GF-D8 (cell line): ENCODE measurements at places on chromosomes 2 and 18.
A peak's percentile ranks its signal among the peaks of the same experiment; 100 is the strongest.

DNA sequence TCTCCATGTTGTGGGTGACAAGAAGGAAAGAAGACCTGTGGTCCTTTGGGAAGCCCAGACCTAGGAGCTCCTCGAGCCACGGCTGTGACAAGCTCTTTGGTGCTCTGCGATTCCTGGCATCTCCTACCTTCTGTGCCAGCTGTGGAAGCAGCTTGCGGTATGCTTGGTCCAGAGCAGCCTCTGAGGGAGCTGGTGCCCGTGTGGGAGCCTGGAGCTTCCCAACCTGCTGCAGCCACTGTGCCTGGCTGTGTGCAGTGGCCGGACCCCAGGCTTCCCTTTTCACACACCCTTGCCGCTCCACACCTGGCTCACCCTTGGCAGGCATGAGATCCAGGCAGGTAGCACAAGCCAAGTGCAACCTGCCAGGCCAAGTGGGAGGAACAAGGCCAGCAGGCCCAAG, 1328.6 kb upstream of the SLC39A10 start:
- DNase-seq = no peak

DNA sequence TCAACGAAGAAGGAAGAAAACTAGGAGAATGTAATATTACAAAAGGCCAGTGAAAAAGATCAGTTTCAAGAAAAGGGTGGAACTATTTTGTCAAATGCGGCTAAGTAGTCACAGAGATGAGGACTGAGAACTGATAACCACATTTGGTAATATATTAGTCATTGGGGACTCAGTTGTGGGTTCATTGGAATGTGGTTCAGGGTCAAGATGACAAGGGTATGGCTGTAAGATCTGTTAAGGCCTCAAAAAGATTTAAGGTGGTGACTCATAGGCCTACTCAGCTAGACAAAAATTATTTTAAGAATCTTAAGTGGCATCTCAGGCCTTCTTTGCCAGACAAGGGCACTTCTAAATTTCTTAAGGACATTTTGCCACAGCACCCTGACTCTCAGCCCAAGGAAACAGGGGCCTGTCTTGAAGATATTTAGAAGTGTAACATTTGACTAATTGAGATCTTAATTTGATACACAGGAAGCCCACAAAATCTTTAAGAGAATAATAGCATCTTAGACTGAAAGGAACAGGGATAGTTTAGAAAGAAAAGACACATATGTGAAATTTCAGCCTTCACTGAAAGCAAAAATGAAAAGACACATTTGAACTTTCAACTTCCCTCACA, 81.3 kb downstream of the STRADB start:
- DNase-seq = no peak

DNA sequence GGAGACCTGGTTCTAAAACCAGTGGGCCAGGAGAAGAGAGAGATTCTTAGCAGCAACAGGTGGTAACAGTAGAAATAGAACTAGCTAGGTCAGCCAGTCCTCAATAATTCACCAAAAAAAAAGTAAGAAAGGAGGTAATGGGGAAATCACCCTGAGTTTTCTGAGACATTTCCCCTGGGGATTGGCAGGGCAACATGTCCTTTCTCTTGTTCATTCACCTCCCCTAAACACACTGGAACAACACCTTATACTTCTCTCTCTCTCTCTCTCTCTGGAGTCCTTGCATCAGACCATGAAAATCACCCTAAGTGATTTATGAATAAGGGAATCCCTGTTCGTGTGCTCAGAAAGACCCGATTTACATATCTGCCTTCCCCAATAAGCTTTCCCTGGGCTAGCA, 64.8 kb downstream of the COX7A2L start:
- no peak for DNase-seq

GRCh38 chr2:39216346-39217191, 27.2 kb downstream of the CDKL4 start:
- DNase-seq = peak; percentile 93

- no peak for DNase-seq
These were observed 24.3 kb downstream of the GALNT1 start for GRCh38 chr18:35605686-35606417.

- no peak for DNase-seq
These were observed 2.8 kb downstream of the KCTD1 start for GRCh38 chr18:26545335-26546123.

DNA sequence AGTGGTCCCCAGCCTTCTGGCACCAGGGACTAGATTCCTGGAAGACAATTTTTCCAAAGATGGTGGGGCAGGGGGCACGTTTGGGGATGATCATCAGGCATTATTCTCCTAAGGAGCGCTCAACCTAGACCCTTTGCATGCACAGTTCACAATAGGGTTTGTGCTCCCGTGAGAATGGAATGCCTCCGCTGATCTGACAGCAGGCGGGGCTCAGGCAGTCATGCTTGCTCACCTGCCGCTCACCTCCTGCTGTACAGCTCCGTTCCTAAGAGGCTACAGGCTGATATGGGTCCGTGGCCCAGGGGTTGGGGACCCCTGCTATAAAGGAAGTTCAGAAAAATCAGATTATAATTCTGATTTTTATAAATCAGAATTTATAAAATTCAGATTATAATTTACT, 22.3 kb upstream of the TYMS start:
- DNase-seq = no peak

DNA sequence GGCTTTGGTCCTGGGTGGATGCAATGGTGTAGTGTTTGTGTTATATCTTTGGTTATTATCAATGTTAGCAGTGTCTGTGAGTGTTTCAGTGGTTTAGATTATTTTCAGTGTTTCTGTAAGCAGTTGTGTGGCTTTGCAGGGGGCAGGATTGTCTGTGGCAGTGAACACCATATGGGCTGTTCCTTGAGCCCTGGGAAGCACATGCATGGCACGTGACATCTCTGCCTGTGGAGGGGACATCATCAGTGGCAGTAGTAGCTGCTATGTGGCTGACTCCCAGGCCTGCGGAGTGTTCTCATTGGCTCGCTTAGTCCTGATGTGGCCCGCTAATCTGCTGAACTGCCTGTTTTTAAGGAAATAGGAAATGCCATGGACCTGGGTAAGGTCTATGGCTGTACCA, 327.5 kb downstream of the GULP1 start:
- no peak for DNase-seq

- no peak for DNase-seq
These were observed 22.7 kb downstream of the LDLRAD4 start for GRCh38 chr18:13241083-13241892.

DNA sequence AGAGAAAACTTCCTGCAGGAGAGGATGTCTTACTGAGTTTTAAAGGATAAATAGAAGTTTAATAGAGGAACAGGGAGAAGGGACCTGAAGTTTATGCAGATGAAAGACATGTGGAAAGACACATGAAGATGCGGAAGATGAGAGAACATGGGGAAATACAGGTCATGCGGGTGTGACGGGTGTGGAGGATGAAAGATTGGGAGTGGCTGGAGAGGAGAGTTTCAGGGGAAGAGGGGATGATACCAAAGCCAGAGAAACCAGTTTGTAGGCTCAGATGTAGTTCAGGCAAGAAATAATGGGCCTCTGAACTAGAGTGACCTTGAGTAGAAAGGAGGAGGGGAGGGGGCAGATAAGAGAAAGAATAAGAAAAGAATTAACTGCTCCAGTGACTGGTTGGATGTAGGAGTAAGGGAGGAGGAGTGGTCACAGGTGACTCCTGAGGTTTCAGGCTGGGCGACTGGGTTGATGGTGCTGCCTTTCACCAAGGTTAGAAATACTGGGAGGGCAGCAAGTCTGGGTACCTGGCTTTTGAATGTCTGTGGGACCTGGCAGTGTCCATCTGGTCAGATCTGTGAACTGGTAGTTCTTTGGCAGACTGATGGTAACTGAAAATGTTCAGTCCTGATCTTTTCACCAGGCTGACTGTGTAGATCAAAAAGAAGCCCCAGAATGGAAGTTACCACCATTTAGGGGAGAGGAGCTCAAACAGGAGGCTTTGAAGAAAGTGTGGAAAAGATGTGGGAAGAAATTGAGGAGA, 69.4 kb downstream of the TET3 start:
- no peak for DNase-seq

DNA sequence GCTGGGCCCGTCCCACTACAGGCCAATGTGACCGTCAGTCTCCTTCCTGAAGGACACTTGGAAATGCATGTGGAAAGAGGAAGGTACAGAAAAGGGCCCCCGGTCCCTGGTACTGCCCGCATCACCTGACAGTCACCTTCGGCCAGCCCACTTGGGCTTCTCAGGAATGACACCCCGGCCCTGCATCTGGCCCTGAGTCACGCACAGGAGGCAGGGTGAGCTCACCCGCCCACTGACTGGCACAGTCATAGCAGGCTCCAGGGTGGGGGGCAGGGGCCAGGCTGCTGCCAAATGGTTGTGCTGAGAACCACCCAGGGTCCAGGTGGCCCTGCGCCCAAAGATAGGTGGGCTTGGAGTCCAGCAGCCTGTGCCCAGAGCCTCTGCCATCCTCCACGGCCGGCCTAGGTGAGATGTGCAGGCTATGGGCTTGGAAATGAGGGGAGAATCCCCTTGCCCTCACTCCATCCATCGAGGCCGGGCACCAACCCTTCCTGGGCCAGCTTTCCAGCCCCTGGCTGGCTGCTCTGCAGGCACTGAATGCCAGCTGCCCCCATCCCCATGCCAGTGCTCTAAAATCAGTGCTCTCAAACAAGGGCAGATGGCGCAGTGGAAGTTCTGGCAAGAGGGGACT, 14.1 kb downstream of the EMX1 start:
- no peak for DNase-seq

GRCh38 chr2:200814276-200814815, 2.6 kb downstream of the BZW1 start:
- DNase-seq = no peak

DNA sequence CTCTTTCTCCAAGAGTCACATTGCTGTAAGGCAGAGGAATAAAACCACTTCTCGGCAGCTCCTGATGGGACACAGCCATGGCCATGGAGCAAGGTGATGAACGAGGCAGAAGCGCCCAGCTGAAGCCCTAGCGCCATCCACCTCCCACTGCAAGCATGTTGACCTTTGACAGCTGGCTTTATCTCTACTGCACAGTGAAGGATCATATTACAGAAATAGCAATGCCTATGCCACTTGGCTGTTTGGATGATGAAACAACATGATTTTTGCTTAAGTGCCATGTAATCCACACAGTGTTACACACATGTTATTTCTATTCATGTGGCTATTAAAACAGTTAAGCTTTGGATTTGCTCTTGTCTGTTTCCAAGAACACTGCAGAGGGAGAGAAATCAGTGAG, 167.7 kb downstream of the VAPA start:
- DNase-seq = no peak

DNA sequence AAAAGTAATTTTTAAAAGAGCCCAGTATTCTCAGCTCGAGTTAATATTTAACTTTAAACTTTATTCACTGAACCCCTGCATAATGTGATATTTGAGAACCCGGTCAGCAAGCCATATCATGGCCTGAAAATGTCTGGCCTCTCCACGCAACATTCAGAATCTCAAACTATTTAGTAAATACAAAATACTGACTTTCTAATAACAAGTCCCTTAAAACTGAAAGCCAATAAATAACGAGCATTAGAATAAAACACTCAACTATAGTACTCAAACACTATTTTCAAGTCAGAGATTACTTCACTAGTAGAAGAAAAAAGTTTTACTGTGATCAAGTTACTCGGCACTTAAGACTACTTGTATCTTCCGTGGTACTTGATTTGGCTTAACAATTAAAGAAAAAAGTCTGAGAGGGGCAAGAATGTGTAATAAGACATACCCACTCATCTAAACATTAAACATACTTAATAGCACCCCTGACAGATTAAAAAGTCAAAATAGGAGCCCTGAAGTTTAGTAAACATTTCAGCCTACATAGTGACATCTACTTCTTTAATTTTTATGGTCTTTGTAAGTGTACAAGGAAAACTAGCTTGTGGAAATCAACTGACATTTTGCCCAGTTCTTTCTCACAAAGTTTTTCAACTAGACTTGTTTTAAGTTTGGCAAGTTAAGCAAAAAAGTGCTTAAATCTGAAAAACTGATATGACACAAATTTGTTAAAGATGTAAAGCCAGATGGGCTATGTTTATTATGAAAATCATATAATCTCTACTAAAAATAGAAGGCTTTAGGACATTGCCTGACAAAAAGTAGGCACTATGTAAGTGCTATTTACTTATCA, 38.2 kb downstream of the RTN4 start:
- no peak for DNase-seq

DNA sequence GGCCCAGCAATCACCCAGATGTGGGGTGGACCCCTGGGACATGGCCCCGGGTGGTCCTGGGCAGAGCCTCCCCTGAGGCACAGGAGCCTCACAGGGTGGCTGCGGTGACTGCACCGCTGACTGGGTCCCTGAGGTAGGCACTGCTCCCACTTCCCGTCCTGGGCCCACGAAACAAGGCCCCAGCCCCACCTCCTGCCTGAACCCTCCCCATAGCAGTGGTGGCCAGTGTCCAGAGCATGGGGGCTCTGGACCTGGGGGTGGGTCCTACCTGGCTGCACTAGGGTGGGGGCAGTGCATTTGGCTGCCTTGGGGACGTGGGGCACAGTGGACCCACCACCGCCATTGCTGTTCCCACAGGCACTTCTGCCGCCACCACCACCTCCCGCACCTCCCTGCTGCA, 39.4 kb downstream of the TDRD15 start:
- DNase-seq = no peak

- DNase-seq = no peak
These were observed 1662.1 kb upstream of the NXPH2 start for GRCh38 chr2:140442319-140442718.

DNA sequence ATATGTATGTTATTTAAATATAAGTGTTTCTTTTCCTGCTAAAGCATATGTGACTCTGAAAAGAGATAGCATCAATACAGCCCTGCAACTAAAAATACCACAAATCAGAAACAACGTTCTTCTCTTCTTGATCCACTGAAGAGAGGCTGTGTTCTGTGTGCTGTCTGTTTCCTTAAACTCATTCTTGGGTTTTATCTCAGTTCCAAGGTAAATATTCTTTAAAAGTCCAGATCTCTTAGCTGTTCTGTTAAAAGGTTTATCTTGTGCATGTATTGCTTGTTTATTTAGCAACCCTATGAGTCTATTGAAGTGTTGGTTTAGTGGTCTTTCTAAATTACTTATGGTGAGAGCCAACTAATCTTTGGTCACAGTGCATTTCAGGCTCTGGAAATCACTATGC, 173.3 kb upstream of the NT5C1B start:
- DNase-seq = no peak

DNA sequence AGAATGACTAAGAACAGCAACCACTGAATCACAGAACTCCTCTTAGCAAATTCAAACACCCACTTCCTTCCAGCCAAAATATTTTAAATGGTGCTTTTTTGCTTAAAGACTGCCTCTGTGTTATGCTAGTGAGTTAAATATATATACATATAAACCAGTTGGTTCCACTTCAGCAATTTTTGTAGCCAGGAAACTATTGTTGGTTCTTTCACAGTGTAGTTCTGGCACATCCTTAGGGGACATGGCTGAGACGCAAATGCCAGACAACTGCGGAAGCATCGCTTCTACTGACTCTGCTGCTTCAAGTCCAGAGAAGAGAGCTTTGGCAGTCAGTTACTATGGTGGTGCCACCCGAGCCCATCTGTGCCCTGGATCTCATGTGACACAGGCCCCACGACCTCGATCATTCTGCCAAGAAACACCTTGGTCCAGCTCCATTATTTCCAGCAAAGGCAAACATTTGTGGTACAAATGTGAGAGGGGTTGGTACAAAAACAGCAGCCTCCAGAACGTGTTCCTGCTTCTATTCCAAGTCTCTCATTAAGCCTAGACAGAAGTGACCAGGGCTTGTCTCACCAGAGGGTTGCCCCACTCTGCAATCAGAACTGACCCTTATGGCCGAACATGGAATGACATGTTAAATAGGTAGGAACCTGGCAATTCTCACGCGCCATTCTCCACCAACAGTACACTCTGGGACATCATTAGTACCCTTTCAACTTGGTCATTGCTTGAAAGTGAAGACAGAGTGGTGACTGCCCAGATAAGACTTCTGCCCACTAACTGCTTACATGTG, 117.8 kb upstream of the NRP2 start:
- no peak for DNase-seq
